ENCODE measurements at places on chromosomes 13 and 19.

- DNase-seq, result no peak
These were observed 1704.7 kb downstream of the SLITRK5 start for GRCh38 chr13:89375839-89376238.

DNA sequence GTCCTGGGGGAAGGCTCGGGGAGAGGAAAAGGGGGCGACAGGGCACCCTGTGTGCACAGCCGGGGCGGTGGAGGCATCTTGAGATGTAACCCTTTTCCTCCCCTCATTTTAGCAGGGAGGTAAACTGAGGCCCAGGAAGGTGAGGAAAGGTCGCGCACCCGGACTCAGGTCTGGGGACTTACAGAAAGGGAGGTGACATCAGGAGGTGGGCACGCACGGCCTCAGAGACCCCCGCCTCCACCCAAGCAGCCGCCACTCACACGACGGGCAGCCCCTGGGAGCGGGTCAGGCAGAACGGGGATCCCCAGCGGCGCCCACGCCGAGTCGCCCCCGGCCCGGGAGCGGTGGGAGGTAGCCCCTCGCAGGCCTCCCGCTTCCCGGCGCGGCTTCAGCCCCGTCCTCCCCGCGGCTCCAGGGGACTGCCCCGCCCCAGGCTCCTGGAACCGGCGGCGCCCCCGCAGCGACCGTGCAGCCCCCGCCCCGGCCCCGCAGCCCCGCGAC lies 477 bp downstream of the PIP5K1C start:
- DNase-seq, result no peak

- no peak for DNase-seq
These were observed 421.1 kb downstream of the FGF9 start for GRCh38 chr13:22091971-22092300.

DNA sequence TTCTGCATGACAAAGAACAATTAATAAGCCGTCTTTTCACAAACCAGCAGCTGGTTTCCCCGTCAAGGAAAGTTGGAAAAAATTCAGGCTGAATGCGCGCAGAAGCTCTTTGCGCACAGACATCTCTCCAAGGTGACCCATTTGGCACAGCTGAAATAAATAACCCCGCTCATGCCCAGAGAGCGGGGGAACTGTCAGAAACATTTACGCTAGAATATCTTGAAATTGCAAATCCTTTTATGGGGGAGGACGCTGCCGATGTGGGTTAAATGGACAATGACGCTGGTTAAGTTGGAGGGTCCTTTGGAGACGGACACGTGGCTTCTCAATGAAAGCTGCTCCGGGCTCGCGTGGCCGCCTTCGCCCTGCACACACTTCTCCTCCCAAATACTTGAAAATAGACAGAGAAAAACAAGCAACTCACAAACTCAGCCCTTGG lies 30.6 kb downstream of the GSX1 start:
- no peak for DNase-seq

GRCh38 chr19:55597501-55597921 lies 1.8 kb downstream of the FIZ1 start:
- no peak for DNase-seq

DNA sequence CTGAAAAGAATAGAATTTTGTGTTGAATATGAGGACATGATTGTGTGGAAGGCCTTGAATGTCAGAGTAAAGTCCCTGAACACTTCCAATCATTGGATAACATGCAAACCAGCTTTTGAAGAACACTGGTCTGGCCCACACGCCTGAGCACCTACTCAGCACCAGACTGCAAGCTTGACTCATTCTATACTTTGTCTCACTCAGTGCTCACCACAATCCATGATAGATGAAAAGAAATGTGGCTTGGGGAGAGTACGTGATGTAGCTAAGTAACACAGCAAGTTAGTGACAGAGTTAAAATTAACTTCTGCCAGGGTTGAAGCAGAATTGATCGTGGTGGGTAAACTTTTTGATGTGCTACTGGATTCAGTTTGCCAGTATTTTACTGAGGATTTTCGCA lies 12.0 kb downstream of the DLEU7 start:
- no peak for DNase-seq

DNA sequence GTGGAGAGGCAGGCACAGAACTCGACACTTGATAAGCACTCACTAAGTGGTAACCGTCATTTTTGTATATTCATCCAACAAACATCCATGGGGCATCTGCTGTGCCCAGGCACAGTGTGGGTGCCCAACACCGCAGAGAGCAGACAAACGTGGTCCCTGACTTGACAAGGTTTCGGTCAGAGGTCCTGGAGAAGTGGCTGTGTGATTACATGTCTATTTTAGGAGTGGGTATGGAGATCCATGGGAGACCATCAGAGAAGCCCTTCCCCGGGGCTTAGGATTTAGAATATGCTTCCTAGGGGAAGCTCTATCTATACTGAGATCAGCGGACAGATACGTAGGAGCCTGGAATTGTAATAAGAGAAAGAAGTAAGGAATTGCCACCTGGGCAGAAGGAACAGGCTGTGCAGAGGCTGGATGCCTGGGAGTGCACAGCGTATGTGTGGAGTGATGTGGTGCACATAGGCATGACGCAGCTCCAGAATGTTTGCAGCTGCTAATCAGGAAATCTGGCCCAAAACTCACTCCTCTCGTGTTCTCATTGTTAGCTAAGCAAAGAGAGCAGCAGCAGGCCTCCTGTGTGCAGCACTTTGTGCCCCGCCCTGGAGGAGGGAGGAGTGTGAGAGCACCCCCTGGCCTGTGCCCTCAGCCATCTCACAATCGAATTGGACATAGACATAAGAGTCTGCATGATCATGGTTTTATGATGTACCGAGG lies 23.0 kb upstream of the IRS2 start:
- no peak for DNase-seq

DNA sequence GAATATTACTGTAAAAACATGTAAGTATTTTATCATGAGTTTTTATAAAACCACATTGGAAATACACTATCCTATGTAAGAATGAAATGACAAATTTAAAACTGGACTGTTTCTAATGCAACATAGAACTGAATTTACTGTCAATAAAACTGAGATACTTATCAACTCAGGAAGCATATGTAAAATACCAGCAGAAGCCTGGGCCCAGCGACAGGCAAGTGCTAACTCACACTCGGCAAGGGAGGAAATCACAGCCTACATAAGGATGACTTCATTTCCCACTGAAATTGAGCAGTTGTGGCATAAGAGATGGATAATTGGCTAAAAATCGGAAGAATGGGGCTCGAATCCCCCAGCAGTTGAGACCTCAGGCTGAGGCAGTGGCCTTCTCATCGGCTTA lies 12.1 kb downstream of the PROZ start:
- DNase-seq, result no peak

DNA sequence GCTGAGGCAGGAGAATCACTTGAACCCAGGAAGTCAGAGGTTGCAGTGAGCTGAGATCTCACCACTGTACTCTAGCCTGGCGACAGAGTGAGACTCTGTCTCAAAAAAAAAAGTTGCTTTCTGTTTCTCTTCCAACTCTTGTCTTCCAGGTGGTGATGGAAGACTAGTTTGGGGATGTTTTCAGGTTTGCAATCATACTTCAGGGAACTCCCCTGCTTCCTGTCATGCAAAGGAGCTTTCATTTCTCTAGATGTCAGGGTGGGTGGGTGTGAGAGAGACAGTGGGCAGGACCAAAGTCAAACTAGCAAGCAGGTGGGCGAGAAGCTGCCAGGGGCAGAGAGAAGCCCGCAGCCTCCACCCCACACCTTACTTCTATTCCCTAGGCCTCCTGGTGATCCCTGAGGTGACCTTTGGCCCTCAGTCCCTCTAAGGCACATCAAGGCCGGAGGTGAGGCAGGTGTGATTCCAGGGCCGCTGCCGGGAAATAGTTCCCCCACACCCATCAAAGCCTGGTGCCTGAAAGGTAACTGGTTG lies 25.7 kb downstream of the CCNE1 start:
- DNase-seq, result peak; percentile 43

All from activated CD4-positive, alpha-beta T cell treated with anti-CD3 and anti-CD28 coated beads, Interleukin-2, amount 50 U/mL, for 4 hours (primary cell).